Lung (tissue), 17 donors: ENCODE measurements at places on chromosomes 11 and 22. TPM values are rescaled to one million over a fixed set of nuclear protein-coding genes. Genes with fewer than 3 reads are reported as not detected.
A peak's percentile ranks its signal among the peaks of the same experiment; 100 is the strongest.

GRCh38 chr22:37657590-37658132, 862 bp upstream of the PDXP start:
- H3K27me3 ChIP-seq = no peaks in the 10 kb centered on the region
- H3K4me3 ChIP-seq = no peak overlapping the region
- H3K36me3 ChIP-seq = peaks cover 6% of the 10 kb centered on the region
- DNase-seq = peak; percentile 38
- H3K27ac ChIP-seq = peak overlapping the region; percentile 86
- H3K4me1 ChIP-seq = peaks cover 15% of the 10 kb centered on the region

- no peak overlapping the region for H3K4me3 ChIP-seq
- no peaks in the 10 kb centered on the region for H3K27me3 ChIP-seq
- no peak overlapping the region for H3K27ac ChIP-seq
- peaks cover 13% of the 10 kb centered on the region for H3K36me3 ChIP-seq
These were observed 46.6 kb downstream of the MTMR2 start for GRCh38 chr11:95877291-95877690.

DNA sequence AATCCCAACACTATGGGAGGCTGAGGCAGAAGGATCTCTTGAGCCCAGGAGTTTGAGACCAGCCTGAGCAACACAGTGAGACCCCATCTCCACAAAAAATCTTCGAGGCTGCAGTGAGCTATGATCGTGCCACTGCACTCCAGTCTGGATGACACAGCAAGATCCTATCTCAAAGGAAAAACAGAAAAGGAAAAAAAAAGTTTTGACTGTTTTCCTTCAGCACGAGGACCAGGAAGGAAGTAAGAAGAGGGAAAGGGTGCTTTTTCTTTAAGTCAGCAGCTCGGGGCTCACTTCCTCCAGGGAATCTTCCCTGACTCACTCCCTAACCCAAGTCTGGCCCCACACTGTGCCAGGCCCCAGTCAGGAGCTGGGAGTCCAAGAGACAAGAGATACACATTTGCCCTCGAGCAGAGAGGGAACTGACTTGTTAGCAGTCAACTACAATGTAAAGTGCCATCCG, 14.2 kb downstream of the ARRB1 start:
- H3K27ac ChIP-seq = no peak overlapping the region
- no peaks in the 10 kb centered on the region for H3K27me3 ChIP-seq
- DNase-seq = no peak
- H3K36me3 ChIP-seq = no peaks in the 10 kb centered on the region
- H3K4me3 ChIP-seq = no peak overlapping the region
- H3K4me1 ChIP-seq = peaks cover 71% of the 10 kb centered on the region

DNA sequence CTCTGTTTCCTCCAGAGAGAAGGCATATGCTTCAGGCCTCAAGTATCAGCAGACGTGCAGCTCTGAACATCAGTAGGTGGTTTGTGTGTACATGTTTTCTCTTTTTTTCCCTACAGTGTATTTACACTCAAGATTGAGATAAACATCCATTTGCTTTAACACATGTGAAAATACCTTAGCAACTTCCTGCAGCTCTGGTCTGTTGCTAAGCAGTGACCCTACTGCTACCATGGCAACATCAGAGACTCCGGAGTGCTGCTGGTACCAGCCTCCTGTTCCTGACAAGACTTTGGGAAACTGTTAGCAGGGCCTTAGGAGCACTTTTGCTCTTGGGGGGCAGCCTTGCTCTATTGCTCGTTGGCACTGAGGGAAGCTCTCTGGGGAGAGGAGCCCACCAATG, 221.2 kb upstream of the PLET1 start:
- H3K36me3 ChIP-seq = no peaks in the 10 kb centered on the region
- H3K4me3 ChIP-seq = no peak overlapping the region
- no peaks in the 10 kb centered on the region for H3K27me3 ChIP-seq
- no peak overlapping the region for H3K27ac ChIP-seq

GRCh38 chr11:61695917-61696316, 15.7 kb downstream of the DAGLA start:
- peak overlapping the region; percentile 71 for H3K27ac ChIP-seq
- H3K4me3 ChIP-seq = no peak overlapping the region
- DNase-seq = peak; percentile 70
- no peaks in the 10 kb centered on the region for H3K27me3 ChIP-seq

DNA sequence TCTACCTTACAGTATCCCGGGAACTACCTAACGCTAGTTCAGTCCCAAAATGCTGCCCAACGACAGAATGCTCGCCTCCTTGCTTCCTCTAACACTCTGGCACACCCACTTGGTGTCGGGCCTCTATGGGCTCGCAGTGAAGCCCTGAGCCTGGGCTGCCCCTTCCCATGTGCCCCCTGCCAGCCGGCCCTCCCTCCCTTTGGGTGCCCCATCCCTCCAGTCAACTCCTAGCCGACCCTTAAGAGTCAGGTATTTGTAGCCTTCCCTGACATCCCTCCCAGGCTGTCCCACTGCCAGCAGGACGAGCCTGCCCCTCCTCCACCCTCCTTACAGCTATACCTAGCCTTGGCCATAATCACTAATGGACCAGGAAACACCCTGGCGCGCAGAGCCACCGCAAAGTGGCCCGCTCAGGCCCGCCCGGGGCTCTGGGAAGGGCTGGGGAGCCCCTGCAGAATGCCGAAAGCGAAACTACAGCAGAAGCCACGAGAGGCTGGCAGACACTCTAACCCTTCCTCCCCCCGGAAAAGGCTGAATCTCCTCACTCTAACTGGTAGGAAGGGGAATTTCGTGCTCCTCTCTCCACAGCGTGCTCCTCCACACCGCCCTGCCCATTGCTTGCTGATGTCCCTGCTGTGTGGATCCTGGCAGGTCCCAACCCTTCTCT, 8.2 kb downstream of the CBX7 start:
- DNase-seq = peak; percentile 48
- H3K27me3 ChIP-seq = no peaks in the 10 kb centered on the region
- H3K27ac ChIP-seq = no peak overlapping the region
- H3K4me3 ChIP-seq = peak overlapping the region; percentile 84
- H3K36me3 ChIP-seq = no peaks in the 10 kb centered on the region

DEUP1 gene
- 1.9 TPM for total RNA-seq

CRACR2B gene
- 17.9 TPM for total RNA-seq

DNA sequence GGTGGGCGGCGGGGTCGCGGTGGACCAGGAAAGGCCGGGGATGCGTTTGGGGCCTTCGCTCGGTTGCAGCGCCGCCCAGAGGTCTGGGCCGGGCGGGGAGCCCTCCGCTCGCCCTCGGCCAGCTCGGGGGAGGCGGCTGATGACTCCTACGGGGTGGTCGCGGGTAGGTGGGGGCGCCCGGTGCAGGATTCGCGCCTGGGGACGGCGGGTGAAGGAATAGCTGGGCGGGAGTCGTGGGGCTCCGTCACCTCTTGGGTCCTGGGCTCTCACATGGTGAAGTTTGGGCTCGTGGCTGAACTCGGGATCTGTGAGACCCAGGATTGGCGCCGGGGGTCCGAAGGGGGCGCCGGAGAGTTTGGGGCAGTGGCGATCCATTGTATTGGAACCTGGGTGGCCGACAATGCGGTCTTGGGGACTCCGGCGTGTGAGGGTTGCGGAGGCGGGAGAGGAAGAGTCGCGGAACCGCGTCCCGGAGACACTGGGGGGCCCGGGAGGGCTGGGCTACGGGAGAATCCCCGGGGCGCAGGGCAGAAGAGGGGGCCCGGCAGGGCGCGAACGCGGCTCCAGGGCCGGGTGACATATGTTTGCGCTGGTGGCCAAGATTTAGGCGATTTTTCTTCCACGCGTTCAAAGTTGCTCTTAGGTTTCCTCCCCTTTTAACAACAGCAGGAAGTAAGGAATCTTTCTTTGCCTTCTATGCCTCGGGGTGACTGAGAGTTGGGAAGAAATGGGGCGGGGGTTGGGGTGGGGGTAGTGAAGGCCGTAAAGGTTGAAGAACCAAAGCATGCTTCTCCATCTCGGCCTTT, 935 bp downstream of the QSER1 start:
- DNase-seq = peak; percentile 73
- H3K27me3 ChIP-seq = no peaks in the 10 kb centered on the region
- no peaks in the 10 kb centered on the region for H3K4me1 ChIP-seq
- H3K36me3 ChIP-seq = no peaks in the 10 kb centered on the region

DNA sequence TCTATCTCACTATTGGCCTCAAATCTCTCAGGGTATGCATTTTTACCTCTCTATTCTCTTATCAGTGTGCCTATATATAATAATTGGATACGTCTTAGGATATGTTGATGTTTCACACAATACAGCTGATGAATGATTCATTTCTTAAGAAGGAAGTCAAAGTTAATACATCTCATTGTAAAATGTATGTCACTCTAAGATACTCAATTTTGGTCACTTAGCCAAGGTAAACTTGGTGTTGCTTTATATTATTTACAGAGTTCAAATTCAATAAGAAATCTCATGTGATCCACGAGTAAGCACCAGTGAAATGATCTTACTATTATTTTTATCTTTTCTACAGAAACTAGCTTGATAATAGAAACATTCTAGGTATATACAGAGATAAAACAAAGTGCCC, 1266.5 kb downstream of the JRKL start:
- H3K27me3 ChIP-seq = no peaks in the 10 kb centered on the region
- no peaks in the 10 kb centered on the region for H3K36me3 ChIP-seq
- H3K27ac ChIP-seq = no peak overlapping the region
- no peak overlapping the region for H3K4me3 ChIP-seq
- DNase-seq = no peak

GRCh38 chr11:78180751-78181150, 7.7 kb downstream of the KCTD21 start:
- H3K4me1 ChIP-seq = no peaks in the 10 kb centered on the region
- no peak for DNase-seq
- H3K27ac ChIP-seq = no peak overlapping the region

OLFML1 gene
- total RNA-seq = 14.9 TPM

DNA sequence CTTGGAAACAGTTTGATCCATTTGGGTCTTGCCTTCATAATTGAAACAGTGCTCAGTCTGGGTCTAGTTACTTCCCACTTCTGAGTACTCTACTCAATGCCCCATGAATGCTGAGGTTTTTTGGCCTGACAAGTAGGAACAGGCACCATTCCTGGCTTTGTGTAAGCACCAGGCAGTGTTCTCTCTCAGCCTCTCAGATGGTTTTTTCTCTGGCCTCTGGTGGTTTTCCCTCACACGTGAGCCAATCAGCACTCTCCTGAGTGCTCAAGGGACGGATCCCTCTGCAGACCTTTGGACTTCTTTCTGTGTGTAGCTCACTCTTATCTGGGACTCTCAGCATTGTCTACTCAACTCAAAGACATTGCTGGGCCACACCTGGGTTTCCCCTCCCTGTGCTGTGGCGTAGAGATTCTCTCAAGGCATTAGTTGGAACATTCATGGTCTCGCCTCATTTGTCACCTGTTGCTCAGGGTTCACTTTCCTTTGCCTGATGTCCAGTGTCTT, 21.3 kb downstream of the SIK2 start:
- peaks cover 19% of the 10 kb centered on the region for H3K36me3 ChIP-seq
- no peak overlapping the region for H3K27ac ChIP-seq
- H3K27me3 ChIP-seq = no peaks in the 10 kb centered on the region
- H3K4me3 ChIP-seq = no peak overlapping the region

DNA sequence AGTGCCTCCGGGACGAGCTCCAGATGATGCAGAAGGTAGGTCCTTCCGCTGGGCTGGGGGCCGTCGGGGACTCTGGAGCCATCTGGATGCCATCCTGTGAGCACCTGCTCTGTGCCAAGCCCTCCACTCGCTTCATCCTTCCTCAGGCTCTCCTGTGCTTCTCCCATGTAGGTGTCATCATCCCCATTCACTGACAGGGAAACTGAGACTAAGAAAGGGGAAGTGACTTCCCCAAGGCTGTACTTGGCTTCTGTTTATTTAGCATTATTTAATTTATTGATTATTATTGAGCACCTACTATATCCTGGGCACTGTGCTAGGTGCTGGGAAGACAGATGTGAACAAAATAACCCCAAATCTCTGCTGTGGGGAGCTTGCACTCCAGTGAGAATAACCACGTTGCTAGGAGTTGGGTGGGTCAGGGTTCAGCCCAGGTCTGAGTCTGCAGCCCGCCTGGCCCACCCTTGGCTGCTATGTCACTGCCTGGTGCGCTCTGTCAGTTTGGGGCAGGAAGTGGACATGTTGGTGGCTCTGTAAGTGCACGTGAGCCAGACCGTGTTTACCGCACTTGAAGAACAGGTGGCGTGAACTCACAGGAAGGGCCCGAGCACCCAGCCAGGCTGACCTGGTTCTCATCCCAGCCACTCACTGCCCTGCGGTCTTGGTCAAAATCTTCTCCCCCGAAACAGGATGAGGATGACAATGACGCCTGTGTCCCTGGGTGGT, 35.9 kb upstream of the GCAT start:
- no peaks in the 10 kb centered on the region for H3K27me3 ChIP-seq
- H3K4me1 ChIP-seq = no peaks in the 10 kb centered on the region
- no peak overlapping the region for H3K4me3 ChIP-seq
- DNase-seq = no peak
- no peak overlapping the region for H3K27ac ChIP-seq

DEFB131B gene
- not detected for total RNA-seq

DNA sequence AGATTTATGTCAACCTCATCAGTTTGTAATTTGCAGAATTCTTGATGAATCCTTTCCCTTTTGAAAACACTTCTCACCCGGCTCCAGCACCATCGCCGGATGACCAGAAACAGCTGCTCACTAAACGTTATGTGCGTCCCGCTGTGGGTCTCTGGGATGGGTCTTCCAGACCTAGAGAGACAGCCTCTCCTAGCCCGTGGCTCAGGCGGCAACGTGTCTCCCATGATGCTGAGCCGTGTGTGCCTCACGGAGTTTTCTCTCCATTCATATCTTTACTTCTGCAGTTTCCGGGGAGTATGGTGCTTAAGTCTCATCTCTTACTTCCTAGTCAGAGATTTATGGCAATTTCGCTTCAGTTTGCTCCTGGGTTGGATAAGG, 25.0 kb upstream of the ACR start:
- H3K27ac ChIP-seq = no peak overlapping the region
- H3K4me1 ChIP-seq = no peaks in the 10 kb centered on the region
- no peaks in the 10 kb centered on the region for H3K36me3 ChIP-seq
- no peaks in the 10 kb centered on the region for H3K27me3 ChIP-seq
- no peak for DNase-seq

DNA sequence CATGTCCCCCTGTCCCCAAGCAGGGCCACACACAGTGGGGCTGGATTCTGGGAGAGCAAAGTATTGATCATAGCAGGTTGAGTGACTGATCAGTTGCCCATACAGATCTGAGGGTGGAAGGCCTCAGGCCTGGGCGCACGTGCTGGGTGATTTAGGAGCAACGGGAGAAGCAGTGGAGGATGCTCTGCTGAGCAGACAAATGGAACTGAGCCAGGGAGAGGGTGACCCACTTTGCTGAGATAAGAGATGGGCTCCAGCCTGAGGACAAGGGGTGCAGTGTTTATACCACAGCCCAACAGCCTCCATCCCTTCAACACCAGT, 15.0 kb downstream of the GNAZ start:
- H3K4me1 ChIP-seq = no peaks in the 10 kb centered on the region
- DNase-seq = no peak
- H3K27me3 ChIP-seq = no peaks in the 10 kb centered on the region
- no peak overlapping the region for H3K27ac ChIP-seq

DNA sequence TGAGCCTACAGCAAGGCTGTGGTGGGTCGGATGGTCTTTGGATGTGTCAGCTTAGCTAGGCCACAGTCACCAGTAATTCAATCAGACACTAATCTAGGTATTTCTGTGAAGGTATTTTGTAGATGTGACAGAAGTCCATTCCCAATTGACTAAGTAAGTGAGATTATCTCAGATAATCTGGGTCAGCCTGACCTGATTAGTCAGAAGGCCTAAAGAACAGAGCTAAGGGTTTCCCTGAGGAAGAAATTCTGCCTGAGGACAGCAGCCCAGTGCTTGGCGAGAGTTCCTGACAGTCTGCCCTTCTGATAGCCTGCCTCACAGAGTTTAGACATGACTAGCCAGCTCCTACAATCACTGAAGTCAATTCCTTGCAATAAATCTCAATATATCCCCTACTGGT, 28.7 kb downstream of the GUCD1 start:
- no peaks in the 10 kb centered on the region for H3K36me3 ChIP-seq
- H3K4me3 ChIP-seq = no peak overlapping the region
- no peak for DNase-seq
- no peaks in the 10 kb centered on the region for H3K4me1 ChIP-seq
